ENCODE measurements at places on chromosomes 5 and 9. TPM values are rescaled to one million over a fixed set of nuclear protein-coding genes. Genes with fewer than 3 reads are reported as not detected.

- H3K27me3 ChIP-seq: no peaks in the 10 kb centered on the region
- DNase-seq: no peak
- H3K4me3 ChIP-seq: no peak overlapping the region
- H3K27ac ChIP-seq: no peak overlapping the region
These were observed 66.2 kb downstream of the SMC5 start for GRCh38 chr9:70324963-70325362.

Gene ACTL7B
- total RNA-seq: not detected

Gene SPINK5
- total RNA-seq: 19.8 TPM

Gene FBXW11
- total RNA-seq: 62.1 TPM

Gene LECT2
- total RNA-seq: not detected

DNA sequence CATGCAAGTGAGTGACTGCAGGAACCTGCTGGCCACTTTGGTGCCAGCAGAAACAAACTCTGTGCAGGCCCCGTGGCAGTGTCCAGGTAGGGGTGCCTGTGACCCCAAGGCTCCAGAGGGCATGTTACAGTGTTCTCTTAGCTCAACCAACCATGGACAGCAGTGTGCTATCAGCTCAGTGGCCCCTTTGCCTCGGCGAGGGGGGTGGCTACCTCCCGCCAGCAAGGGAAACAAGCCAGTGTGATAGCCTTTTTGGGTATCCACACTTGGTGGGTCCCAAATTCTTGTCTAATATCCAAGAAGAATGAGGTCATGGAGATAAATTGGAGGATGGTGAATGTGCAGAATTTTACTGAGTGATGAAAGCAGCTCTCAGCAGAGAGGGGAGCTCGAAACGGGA, 298.6 kb upstream of the SLC30A5 start:
- H3K4me1 ChIP-seq: peaks cover 14% of the 10 kb centered on the region
- H3K36me3 ChIP-seq: no peaks in the 10 kb centered on the region
- H3K27ac ChIP-seq: no peak overlapping the region
- H3K27me3 ChIP-seq: no peaks in the 10 kb centered on the region
- H3K4me3 ChIP-seq: no peak overlapping the region
- DNase-seq: no peak

Gene PRSS3
- not detected for total RNA-seq

- H3K36me3 ChIP-seq: no peaks in the 10 kb centered on the region
- H3K27ac ChIP-seq: no peak overlapping the region
These were observed 136.9 kb upstream of the EGFLAM start for GRCh38 chr5:38121420-38121819.

DNA sequence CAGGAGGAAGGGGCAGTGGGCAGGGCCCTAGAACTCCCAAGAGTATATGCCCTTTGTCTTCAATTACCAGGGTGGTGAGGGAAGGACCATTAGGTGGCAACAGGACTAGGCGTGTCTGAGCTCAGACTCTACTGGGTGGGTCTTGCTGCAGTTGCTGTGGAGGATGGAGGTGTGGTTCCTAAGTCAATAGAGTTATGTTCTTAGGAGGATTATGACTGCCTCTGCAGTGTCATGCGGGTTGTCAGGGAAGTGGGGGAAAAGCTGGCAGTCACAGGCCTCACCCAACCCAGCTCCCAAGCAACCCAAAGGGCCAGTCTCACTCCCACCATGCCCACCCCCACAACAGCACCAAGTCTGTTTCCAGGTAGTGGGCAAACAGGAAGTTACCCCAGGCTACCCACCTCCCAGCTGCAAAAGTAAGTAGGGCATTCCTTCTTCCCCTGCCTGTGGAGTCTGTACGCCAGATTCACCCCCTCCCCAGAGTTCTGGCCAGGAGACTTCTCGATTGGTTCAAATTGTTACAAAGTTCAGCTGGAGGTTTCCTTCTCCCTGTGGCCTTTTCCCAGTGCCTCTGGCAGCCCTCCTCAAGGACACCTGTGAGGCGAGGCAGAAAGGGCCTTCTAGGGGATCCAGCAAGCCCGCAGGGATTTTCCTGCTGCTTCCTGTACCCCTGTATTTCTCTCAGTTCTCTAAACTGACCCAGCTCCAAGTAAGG, 145.3 kb downstream of the HINT1 start:
- no peaks in the 10 kb centered on the region for H3K4me1 ChIP-seq
- no peaks in the 10 kb centered on the region for H3K36me3 ChIP-seq
- H3K27ac ChIP-seq: no peak overlapping the region
- no peak overlapping the region for H3K4me3 ChIP-seq
- no peaks in the 10 kb centered on the region for H3K27me3 ChIP-seq

DNA sequence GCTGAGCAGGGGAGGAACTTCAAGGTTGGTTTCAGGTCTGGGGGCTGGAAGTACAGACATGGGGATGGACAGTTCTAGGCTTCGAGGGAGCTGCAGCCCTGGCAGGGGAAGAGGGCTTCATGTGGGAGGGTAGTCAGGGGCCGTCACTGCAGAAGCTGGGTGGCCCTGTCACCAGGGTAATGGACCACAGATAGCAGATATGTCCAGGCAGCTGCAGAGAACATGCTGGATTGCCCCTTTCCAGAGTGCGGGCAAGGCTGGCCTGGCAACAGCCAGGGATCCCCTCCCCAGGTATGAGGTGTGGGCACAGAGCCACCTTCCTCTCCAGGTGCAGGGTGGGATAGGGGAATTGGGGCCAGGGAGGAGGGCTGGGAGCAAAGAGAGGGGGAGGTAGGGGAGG, 206.5 kb downstream of the GADD45G start:
- H3K27me3 ChIP-seq: peaks cover 1% of the 10 kb centered on the region
- DNase-seq: no peak
- H3K36me3 ChIP-seq: no peaks in the 10 kb centered on the region
- H3K4me3 ChIP-seq: no peak overlapping the region
- no peak overlapping the region for H3K27ac ChIP-seq
- H3K4me1 ChIP-seq: peaks cover 44% of the 10 kb centered on the region

- no peak overlapping the region for H3K27ac ChIP-seq
- H3K27me3 ChIP-seq: no peaks in the 10 kb centered on the region
- DNase-seq: no peak
- no peak overlapping the region for H3K4me3 ChIP-seq
- H3K4me1 ChIP-seq: peaks cover 15% of the 10 kb centered on the region
- H3K36me3 ChIP-seq: peaks cover 2% of the 10 kb centered on the region
These were observed 8.0 kb downstream of the GCNT4 start for GRCh38 chr5:75044406-75044805.

DNA sequence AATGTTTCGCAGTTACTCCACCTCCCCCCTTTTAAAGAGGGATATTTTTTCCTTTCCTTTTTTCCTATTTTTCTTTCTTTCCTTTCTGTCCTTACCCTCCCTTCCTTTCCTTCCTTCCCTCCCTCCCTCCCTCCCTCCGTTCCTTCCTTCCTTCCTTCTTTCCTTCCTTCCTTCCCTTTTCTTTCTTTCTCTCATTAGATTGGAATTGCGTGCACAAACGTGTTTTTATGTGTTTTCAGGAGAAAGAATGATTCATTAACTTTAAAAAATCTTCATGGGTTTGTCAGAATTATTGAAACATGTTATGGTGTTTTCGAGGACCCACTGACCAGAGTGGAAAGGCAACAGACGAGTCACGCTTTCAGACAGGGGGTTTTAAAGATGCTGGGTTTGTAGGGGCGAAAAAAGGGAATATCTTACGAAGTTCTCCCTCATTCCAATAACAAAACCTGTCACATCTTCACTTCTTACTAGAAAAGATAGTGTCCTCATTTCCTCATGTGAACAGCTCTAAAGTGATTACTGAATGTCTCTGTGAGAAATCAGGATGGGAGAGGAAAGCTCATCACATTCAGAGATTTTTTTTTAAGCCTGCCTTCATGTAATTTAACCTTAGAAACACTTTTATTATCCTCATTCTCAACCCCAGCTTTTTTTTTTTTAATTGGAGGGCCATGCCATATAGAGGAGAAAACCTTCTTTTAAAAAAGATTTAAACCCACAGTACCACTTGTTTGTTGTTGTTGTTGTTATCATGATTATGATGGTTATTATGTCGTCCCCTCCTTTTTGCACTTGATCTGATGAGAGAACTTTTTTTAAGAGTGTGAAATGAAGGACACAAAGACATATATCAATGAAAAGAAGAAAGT, 21.9 kb downstream of the NR2F1 start:
- H3K27ac ChIP-seq: no peak overlapping the region
- no peaks in the 10 kb centered on the region for H3K36me3 ChIP-seq
- H3K27me3 ChIP-seq: peaks cover 56% of the 10 kb centered on the region
- DNase-seq: no peak
- H3K4me3 ChIP-seq: no peak overlapping the region
